ENCODE measurements at places on chromosomes 5 and 9.

DNA sequence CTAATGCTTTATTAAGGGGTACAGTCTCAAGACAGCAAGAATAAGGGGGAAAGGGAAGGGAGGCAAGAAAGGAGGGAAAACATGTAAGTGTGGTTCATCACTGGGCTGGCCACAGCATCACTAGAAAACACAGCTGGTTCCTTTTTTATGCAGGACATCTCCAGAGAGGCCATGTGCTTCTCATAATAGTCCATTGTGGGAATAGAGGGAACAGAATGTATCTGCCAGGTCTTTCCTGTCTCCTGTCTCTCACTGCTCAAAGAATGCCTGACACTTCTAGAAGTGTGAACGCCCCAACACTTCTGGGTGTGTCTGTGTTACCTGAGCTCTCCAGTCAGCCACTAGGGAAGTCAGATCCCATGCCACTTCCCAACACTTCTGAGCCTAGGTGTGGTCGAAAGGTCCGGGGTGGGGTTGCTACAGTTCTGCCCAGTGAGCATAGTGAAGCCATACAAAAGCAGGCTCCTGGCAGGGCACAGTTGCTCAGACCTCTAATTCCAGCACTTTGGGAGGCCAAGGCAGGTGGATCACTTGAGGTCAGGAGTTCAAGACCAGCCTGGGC, 255.6 kb upstream of the SLC30A5 start:
- DNase-seq, result no peak

GRCh38 chr9:114027863-114028465, 50.1 kb downstream of the AMBP start:
- DNase-seq, result no peak

- DNase-seq, result no peak
Observed at GRCh38 chr9:134358662-134359319, 32.5 kb downstream of the RXRA start.

GRCh38 chr9:136050266-136050700, 44.8 kb downstream of the NACC2 start:
- DNase-seq, result no peak

DNA sequence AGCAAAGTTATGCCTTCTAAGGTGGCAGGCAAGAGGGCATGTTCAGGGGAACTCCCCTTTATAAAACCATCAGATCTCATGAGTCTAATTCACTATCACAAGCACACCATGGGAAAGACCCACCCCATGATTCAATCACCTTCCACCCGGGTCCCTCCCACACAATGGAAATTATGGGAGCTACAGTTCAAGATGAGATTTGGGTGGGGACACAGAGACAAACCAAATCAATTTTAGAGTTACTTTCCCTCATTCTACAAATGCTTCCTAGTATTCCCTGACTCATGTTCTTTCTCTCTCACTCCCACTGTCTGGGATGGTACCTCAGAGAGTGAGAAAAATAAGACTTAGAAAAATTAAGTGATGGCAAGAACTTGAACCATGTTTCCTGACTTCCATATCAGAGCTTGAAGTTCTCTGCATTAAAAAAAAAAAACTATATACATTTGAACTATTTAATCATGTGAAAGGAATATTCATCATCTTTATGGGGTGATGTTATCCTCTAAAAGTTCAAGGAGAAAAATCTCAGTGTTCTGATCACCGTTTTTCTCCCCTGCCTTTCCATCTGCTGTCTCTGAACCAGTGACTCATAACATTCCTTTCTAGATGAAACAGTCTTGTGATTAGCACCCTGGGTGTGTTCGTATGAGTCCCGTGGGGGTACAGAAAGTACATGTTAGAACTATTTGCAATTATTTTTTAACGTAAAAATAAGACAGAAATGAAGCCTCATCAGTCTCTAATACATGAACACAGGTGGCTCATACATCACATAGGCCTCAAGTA, 282.9 kb downstream of the SLF1 start:
- no peak for DNase-seq

- DNase-seq, result no peak
Observed at GRCh38 chr9:16075696-16076095, 522.9 kb downstream of the CCDC171 start.

- DNase-seq, result no peak
Observed at GRCh38 chr9:112166176-112167140, 8.6 kb downstream of the SUSD1 start.

- no peak for DNase-seq
Observed at GRCh38 chr5:51618234-51618633, 235.0 kb downstream of the ISL1 start.
